NCI-H510A treated with DMSO at 0.1 percent for 48 hours (cell line): ENCODE measurements at places on chromosomes 7 and 10.

GRCh38 chr10:130254662-130255061, 118.5 kb downstream of the GLRX3 start:
- DNase-seq, result no peak

GRCh38 chr7:137151041-137151689, 192.4 kb downstream of the PTN start:
- no peak for DNase-seq

DNA sequence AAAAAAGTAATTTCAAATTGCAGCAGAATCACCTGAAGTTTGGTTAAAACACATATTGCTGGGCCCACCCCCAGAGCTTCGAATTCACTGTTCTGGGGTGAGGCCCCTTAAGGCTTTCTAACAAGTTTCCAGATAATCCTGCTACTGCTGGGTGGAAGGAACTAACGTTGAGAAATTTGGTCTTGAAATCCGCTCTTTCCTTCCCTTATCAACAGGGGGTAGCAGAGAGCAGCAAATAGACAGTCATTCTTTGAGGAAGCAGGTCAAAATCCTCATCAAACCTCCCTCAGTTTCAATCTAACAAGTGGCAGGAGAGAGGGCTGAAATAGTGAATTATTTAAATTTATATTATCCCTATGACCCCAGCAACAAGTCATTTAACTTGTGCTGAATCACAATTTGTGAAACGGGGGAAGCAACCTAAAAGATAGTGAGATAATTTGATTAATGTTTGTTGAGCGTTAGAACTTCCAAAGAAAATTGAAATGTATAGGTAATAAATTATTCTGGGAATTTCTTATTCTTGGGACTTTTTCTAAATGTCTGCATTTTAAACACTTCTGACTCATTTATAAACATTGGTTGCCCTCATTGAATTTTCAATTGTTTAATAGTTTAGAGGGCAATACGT, 21.7 kb upstream of the MALSU1 start:
- peak; percentile 69 for DNase-seq

GRCh38 chr10:84715911-84716310, 387.5 kb downstream of the CCSER2 start:
- peak; percentile 21 for DNase-seq

DNA sequence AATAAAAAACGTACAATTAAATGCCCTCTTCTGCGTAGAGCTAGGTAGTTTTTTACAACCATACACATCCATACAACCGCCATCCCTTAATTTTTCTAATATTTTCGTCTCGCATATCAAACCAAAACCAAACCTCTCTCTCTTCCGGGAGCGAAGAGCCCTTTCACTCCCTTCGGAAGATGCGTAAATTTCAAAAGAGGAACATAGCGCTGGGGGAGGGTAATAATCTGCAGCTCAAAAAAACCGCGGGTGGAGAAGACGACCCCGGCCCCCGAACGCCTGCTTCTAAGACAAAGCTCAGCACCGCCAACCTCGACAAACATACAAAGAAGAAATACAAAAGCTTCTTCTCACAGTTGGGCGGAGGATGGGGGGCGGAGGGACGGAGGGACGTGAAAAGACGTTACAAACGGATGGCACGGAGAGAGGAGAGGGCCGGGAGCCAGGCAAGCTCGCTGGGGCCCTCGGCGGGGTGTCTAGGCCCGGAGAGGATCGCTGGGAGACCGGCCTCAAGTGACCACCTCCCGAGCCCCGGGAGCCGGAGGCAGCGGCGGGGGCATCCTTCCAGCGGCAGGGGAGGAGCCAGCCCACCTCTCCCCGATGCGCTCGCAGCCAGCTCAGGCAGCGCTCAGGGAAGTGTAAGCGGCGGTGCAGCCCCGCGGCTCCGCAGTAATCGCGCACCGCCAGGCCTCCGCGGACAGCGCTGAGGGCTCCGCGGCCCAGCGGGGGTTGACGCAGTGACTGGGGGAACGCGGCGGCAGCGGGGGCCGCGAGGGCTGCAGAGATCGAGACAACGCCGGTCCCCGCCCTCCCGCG, 851 bp downstream of the MKRN1 start:
- DNase-seq, result no peak
